ENCODE measurements at places on chromosomes 7 and 10.

DNA sequence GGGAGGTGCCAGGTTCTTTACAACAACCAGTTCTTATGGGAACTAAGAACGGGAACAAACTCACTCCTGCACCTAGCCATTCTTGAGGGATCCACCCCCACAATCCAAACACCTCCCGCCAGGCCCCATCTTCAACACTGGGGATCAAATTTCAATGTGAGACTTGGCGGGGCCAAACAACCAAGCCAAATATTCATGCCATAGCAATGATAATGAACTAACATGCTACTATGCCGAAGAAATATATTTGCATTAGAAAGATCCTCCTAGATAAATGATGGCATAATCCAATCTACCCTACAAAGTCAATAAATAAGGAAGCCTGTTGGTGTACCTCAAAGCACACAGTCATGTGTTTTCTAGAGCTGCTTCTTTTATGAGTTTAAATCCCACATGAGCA lies 57.6 kb downstream of the CCDC71L start:
- DNase-seq = no peak

DNA sequence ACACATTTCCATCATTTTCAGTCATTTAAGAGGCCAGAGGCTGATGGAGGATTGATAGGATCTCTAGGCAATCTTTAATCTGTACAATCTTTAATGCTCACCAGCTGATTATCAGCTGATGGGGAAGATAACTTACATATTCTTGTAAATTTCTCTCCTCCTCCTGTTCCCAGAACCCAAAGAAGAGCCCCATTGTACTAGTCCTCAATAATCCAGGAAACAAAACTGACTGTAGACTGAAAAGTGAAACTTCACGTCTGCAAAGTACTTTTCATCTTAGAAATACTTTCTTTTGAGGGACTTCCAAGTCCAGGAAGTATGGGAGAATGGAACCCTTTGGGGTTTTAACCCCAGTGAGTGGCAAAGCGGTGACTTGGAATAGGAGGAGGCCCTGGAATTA lies 283.3 kb downstream of the FRMD4A start:
- DNase-seq = no peak

DNA sequence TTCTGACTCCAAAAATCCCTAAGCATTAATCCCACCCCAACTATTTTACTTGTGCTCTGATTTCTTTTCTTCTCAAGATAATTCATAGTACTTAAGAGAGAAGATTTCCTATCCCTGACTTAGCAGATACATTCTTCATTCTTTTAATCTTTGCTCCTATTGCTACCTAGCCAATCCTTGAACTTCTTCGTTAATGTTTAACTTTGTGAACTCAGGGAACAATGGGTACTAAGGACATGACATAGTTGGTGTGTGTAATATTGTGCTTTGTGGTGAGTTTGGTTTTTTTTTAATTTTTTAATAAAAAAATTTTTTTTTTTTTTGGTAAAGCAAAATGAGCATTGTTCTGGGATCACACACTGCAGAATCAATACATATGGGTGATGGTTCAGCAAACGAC lies 166.2 kb downstream of the CHCHD3 start:
- DNase-seq = no peak

DNA sequence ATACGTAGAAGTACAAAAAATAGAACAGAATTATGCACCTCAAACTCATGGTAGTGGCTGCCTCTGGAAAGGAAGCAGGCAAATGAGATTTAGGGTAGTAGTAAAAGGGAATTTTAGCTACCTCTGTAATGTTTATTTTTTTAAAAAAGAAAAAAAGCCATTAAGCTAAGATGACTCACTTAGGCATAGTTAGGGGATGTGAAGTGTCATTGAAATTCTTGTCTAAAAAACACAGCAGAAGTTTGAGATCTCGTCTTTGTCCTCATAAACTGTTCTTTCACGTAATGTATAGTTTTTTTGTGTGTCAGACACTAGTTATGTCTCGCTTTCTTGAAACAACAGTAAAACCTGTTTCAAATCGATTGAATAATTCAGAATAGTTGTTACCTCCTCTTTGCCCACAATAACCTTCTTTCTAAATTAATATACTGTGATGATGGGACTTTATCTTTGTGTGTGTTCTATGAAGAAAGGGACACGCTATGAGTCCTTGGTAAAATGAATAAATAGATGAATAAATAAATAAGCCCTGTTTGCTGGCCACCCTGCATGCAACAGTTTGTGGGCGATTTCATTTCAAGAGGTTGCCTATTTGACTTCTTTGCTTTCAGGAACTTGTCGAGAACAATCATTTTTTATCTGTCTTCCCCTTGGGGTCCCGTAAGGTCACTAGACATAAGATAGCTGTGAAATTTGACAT lies 14.5 kb upstream of the FBXW4 start:
- DNase-seq = no peak

DNA sequence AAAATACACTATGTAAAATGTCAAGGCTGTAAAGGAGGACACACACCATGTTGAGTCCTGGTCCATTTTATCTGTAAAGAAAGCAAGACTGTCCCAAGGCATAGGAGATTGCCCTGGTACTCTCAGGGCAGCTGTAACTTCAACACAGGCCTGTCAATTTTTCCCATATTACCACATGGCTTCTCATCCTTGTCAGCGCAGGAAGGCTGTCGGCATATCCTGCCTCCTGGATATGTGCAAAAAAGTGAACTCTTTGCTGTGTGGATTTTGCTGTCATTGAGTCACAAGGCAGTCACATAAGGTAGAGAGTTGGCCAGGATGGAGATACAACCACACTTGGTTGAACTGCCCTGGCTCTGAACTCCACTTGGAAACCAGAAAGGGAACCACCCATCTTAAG lies 8.7 kb downstream of the DUSP5 start:
- no peak for DNase-seq

DNA sequence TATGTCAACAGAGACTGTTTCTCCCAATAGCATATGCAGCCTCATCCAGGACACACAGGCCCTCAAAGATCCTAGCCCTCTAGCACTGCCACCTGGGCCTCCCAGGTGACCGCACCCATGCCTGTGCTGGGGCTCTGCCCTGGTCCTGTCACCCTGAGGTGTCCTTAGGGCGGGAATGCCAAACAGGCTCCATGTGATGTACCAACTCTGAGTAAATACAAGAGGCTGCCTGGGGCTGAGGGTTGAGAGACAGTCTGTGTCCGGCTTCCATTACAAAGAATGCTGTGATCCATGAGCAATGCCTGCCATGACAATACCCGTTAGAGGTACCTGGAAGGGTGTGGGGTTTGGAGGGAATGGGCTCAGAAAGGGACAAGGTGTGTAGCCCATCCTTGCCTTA lies 83.0 kb upstream of the KAT6B start:
- DNase-seq = no peak

All from CD4-positive, alpha-beta T cell (primary cell).